ENCODE measurements at places on chromosomes 16 and 17.
A peak's percentile ranks its signal among the peaks of the same experiment; 100 is the strongest.

GRCh38 chr16:17944345-17944744 lies 392.2 kb downstream of the NPIPA8 start:
- DNase-seq: no peak

DNA sequence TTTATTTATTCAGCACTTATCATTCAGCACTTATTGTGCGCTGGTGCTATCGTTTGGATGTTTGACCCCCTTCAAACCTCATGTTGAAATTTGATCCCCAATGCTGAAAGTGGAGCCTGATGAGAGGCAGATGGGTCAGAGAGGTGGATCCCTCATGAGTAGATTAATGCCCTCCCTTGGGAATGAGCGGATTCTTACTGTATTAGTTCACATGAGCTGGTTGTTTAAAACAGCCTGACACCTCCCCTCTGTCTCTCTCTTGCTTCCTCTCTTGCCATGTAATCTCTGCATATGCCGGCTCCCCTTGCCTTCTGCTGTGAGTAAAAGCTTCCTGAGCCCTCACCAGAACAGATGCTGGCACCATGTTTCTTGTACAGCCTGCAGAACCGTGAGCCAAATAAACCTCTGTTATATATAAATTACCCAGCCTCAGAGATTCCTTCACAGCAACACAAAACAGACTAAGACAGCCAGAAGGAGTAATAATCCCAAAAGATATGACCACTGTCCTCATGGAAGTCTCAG lies 111.1 kb downstream of the CACNG3 start:
- DNase-seq: no peak

- DNase-seq: peak; percentile 92
Observed at GRCh38 chr17:7234083-7234951, at the start of gene DVL2. Gene DVL2 (minus strand): TSS chr17:7234517. CDS start chr17:7234262, 255 bp downstream.

GRCh38 chr16:55372792-55373488 lies 48.9 kb downstream of the IRX6 start:
- no peak for DNase-seq

- DNase-seq: no peak
Observed at GRCh38 chr16:3094289-3095027, 4.6 kb downstream of the ZSCAN10 start.

- DNase-seq: no peak
Observed at GRCh38 chr17:4818276-4818675, 11.3 kb downstream of the PLD2 start.

DNA sequence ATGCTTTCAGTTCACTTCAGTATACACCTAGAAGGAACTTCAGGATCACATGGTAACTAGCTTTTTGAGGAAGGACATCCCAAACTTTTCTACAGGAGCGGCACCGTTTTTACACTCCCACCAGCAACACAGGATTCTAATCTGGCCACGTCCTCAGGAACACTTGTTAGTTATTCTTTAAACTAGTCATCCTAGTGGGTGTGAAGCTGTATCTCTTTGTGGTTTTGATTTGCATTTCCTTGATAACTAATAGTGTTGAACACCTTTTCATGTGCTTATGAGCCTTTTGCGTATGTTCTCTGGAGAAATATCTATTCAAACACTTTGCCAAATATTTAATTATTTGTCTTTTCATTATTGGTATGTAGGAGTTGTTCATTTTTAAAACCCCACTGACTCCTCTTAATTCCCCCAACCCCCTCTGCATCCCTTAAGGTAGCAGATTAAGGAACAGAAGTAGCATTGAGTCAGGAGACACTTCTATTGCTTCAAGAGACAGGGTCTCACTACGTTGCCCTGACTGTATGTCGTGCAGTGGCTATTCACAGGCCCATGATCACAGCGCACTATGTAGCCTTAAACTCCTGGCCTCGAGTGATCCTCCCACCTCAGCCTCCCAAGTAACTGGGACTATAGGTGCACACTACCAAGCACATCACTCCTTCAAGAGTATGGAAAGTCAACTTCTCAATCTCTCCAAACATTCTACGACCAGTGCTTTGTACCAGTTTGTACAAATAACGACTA lies 25.4 kb downstream of the YWHAE start:
- no peak for DNase-seq

DNA sequence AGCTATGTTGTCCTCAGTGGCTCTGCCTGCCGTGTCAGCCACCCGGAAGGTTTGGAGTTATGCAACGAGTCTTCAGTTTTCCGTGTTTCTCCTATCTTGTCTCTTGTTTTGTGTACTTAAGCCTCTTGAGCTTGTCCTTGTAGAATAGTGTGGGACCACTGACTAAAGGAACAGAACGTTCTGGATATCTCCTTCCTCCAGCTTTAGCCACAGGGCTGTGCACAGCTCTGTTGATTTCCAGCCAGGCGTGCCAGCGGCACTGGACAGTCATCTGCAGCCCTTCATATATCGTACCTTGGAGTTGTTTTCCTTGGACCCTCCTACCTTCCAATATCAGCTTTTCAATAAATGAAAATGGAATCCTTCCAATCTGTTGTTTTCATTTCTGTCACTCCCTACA lies 39.8 kb downstream of the TMEM11 start:
- no peak for DNase-seq

- no peak for DNase-seq
Observed at GRCh38 chr16:86294535-86295196, 215.7 kb upstream of the FOXF1 start.

DNA sequence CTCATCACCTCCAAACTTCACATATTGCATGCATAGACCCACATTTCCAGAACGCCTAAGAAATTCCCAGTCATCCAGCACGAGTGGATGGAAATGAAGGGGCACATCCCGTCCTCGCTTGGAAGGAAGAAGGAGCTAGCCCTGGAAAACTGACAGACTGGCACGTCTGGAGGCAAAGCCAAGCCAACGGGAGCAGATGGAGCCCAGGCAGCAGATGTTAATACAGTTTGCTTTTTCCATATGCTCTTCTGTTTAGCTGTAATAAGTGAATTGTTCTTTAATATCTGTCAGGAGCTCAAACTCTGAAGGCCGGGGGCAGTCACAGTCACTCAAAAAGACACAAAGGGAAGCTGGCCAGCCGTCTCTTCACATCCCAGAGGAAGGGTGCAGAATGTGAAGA lies 187.7 kb downstream of the XYLT1 start:
- DNase-seq: no peak

- no peak for DNase-seq
Observed at GRCh38 chr17:63735691-63736090, 5.9 kb downstream of the STRADA start.

- DNase-seq: no peak
Observed at GRCh38 chr17:50317121-50317520, 28.8 kb upstream of the XYLT2 start.

- no peak for DNase-seq
Observed at GRCh38 chr17:5630434-5630833, 46.1 kb upstream of the NLRP1 start.

- no peak for DNase-seq
Observed at GRCh38 chr17:63345611-63346010, 100.5 kb downstream of the CYB561 start.

GRCh38 chr16:57774705-57775285 lies 27.5 kb downstream of the KIFC3 start:
- no peak for DNase-seq

DNA sequence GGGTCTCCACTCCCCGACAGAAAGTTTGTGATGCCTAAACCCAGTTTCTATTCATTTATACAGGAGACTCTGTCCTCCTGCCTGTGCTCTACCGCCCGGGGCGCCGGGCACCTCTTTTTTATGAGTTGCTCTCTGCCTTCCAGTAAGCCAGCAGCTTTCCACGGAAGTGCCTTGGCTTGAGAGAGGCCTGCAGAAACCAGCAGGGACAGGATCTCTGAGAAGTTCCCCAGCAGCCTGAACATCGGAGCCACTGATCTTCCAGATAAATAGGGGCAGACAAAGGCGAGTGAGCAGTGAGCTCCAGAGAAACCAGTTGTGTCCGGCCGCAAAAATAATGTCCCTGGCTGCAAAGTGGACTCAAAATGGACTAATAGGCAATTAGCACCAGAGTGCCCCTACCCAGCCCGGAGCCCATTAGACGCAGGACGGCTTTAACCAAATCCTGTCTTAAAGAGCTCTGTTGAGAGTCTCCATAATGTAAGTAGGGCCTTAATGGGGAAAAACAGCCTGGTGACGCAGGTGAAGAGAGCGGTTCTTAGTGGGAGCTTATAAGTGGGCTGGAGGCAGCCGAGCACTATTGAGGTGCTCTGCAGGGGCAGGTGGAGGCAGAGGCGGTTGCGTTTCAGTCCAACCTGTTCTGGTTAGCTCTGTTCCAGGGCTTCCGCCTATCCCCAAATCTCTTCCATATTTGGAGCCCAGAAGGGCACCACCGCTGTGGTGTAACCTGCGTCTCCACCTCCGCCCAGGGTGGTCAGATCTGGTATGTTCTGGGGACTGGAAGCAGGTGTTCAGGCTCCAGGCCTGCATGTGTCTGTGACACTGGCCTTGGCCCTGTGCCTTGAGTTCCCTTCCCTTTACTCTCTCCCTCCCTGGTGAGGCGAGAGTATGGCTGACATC lies 74.1 kb downstream of the NT5M start:
- no peak for DNase-seq

- DNase-seq: no peak
Observed at GRCh38 chr17:28372945-28373274, 1.4 kb downstream of the SARM1 start.

DNA sequence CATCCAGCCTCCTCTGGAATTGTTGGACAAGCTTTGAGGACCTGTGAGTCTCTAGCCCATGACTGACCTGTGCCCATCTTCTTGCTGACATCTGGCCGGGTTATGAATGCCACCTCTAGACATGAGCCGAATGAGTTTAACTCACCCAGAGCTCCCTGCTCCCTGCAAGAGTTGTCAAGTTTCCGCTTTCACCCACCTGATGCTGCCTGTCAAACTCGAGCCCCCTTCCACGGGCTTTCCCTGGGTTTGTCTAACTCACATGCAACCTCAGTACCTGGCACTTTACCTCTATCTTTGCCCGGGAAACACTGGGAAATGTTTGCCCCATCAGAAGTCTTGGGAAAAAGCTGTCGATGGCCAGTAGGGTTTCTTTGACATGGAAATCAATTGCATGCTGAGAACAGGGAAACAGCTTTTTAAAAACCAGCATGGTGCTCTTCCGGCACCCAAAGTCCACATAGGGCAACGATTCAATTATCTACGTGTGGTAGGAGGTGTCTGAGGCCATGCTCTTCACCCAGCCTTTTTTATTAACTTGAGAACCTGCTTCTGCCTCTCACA lies 33.8 kb upstream of the DNAH17 start:
- DNase-seq: no peak

GRCh38 chr17:8162233-8162996 lies at the start of gene VAMP2:
Gene VAMP2 (minus strand): TSS chr17:8162948. CDS start chr17:8162879, 69 bp downstream.
- no peak for DNase-seq

DNA sequence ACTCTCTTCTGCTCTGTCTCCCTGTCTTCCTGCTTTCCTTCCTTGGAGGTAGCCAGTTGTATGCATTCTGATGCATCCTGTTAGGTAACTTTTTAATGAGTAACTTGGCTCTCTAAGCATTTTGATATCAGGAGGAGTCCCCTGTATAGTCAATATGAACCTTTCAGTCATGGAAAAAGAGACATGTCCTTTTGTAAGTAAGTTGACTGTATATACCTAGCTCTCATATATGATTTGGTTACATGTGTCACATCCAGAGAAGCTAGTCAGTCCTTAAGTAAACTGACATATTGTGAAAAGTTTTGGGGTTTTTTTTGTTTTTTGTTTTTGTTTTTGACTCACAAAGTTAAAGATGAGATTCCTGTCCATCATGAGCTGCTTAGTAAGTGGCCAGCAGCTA lies 18.8 kb downstream of the UTP18 start:
- DNase-seq: no peak

- no peak for DNase-seq
Observed at GRCh38 chr17:47792979-47793378, 28.6 kb downstream of the OSBPL7 start.

DNA sequence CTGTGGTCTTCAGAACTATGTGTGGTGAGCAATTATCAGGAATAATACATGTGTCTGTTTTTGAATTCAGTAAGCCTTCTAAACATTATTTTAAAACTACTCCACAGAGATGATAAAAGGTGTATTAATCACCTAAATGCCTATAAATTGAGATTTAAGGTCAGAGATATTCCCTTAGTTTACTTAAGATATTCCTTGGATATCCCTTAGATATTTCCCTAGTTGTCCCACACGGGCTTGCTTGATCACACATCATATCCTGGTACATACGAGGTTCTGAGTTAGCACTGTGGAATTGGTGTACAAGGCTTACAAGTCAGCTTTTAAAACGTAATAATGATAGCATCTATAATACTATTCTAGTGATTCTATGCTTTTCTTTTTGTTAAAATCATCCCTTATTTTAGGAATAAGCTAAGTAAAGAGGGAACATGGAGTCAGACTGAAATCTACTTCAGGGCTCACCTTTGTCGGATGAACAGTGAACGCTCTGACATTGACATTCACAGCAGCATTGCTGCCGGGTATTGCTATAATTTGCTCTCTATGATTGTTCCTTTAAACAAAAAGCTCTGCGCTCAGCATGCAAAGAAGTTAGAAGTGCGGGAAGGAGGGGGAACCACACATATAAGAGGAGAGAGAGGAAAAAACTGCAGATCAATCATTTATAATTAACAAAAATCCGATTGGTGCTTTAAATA lies 136.5 kb downstream of the SKAP1 start:
- no peak for DNase-seq

Data from pons (tissue), 1 donor.